Hematopoietic multipotent progenitor cell treated with erythropoietin and hydrocortisone succinate and interleukin-3 and kit ligand, for 8 days (in vitro differentiated cells): ENCODE measurements at places on chromosomes 13 and 19.

DNA sequence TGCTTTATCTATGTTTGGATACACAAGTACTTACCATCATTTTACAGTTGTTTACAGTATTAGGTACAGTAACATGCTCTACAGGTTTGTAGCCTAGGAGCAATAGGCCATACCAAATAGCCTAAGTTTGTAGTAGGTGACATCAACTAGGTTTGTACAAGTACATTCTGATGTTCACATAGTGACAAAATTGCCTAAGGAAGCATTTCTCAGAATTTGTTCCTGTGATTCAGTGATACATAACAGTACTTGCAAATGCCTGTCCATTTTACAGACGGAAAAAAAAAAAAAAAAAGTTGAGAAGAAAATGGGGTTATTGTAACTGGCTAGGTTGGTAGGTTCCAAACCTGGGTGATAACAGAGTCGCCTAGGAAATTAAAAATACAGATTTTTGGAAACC, 13.6 kb downstream of the UFM1 start:
- DNase-seq: no peak

GRCh38 chr13:51683597-51683996, 99.3 kb downstream of the WDFY2 start:
- no peak for DNase-seq

DNA sequence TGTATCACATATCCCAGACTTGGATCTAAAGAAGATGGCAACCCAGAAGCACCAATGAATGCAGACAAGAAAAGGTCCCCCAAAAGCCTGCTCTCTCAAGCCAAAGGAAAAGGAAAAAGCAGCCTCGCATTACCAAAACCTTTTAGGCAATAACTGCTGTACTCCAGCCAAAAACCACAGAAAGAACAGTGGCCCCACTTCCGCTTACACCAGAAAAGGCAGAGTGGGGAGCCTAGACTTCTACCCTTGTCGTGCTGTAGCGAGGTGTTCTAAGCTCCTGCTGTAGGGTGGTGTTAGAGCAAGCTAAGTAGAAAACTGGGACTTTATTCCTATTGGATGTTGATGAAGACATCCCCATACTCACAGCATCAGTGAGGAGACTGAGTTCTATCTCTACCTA, 244.0 kb upstream of the RXFP2 start:
- no peak for DNase-seq

- DNase-seq: peak; percentile 26
Observed at GRCh38 chr19:53824134-53824611, at the start of gene NLRP12. Gene NLRP12, minus strand, starts transcription at chr19:53824314. Its CDS starts 140 bp downstream, at chr19:53824174.

- no peak for DNase-seq
Observed at GRCh38 chr19:14826006-14826405, 9.0 kb downstream of the OR7A5 start.

- peak; percentile 79 for DNase-seq
Observed at GRCh38 chr19:48859711-48860572, 8.5 kb downstream of the PLEKHA4 start.

DNA sequence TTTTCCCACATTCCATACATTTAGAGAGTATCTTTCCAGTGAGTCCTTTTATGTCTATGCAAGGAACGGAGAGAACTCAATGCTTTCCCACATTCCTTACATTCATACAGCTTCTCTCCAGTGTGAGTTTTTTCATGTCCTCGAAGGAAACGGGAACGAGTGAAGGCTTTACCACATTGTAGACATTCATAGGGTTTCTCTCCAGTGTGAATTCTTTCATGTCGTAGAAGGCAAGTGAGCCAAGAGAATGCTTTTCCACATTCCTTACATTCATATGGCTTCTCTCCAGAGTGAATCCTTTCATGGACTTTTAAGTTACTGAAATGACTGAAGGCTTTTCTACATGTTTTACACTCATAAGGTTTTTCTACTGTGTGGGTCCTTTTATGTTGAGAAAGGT, 17.1 kb downstream of the ZNF823 start:
- no peak for DNase-seq

- DNase-seq: no peak
Observed at GRCh38 chr19:50020481-50020880, 4.7 kb downstream of the VRK3 start.

DNA sequence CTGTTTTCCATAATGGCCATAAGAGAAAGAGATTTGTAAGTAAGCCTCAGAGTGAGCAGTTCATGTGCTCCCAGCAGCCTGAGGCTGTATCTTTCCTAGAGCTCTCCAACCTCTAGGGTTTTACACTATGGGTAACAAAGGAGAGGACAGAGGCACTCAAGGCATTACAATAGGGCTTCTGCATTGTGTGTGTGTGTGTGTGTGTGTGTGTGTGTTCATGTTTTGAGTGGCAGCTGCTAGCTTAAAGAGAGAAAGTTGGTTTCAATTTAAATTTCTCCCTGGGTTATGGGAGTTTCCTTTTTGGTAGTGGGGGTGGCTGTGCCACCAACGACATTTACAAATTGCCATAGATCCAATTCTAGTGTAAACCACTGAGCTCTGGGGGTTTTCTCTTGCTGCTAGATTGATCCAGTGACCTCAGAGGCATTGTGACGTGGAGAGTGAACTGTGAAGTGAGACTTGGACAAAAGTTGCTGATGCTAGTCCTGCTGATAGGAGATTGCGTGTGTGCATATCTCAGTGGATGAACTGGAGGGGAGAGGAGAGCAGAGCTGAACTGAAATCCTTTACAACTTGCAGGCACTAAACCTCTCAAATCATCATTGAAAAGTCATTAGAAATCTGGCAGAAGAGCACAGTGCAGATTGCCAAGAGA, 67.2 kb upstream of the OLFM4 start:
- DNase-seq: no peak

DNA sequence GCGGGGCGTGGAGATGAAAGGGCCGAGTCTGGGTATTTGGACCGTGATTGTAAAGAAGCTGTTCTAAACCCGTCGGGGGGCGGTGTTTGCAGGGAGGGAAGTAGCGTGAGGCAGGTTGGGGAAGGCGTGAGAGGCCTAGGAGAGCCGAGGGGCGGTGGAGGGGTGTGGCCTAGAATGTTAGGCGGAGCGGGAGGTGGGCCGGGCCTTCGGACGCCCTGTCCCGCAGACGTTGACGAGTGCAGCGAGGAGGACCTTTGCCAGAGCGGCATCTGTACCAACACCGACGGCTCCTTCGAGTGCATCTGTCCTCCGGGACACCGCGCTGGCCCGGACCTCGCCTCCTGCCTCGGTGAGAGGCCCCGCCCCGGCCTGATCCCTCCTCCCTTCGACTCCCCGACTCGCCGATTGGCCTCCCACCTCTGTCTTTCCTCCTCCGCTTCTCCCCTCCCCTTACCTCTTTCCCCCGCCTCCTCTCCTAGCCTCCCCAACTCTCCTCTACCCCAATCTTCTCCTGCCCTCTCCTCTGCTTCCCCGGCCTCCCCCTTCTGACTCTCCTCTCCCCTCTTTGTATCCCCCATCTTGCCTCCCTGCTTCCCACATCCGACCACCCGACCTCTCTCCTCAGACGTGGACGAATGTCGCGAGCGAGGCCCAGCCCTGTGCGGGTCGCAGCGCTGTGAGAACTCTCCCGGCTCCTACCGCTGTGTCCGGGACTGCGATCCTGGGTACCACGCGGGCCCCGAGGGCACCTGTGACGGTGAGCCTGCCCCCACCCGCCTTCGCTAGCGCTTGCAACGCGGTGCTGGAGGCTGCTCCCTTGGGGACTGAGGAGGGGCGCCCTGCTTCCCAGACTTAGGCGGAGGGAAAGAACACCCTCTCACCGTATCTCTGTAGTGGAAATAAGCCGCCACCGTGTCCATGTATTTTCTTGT, 12.8 kb downstream of the LTBP4 start:
- peak; percentile 90 for DNase-seq

DNA sequence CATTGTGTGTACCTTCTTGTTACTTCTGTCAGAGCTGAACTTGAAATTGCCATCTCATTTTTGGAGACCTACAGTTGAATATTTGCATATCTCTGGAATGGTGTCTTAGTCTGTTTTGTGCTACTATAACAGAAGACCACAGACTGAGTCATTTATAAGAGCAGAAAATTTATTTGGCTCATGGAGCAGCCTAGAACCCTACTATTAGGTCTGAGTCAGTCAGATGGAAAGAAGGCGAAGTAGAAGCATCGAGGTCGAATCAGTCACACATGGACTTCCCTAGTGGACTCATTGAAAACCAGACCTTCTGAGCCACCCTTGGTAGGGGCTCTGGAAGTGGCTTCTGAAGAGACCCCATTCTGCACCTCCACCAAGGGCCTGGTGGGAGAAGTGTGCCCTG, 33.9 kb upstream of the TPT1 start:
- no peak for DNase-seq

GRCh38 chr13:25776722-25777121, 275.1 kb downstream of the SHISA2 start:
- DNase-seq: peak; percentile 37

- no peak for DNase-seq
Observed at GRCh38 chr13:23445794-23446193, 12.3 kb upstream of the SACS start.

DNA sequence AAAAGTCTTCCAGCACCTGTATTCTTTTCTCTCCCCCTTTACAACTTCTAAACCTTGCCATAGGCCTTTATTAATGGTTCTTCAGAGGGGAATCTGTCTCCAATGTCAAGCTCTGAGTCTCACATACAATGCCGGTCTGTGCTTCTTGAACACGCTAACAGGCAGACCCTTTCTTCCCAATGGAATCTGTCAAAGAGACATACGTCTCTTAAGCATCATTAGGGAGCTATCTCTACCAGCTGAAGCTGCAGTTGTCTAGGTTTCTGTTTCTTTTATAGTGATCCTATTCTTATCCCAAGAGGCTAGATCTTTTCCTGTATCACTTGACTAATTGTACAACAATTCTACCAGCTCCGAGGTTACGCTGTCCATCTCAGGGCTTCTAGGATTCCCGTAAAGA, 560.8 kb upstream of the NBEA start:
- DNase-seq: no peak

DNA sequence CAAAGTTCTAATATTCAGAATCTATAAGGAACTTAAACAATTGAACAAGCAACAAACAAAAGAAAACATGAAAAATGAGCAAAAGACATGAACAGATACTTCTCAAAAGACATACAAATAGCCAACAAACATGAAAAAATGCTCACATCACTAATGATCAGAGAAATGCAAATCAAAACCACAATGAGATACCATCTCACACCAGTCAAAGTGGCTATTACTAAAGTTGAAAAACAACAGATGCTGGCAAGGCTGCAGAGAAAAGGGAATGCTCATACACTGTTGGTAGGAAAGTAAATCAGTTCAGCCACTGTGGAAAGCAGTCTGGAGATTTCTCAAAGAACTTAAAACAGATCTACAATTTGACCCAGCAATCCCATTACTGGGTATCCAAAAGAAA, 74.3 kb downstream of the CRYL1 start:
- DNase-seq: no peak

- no peak for DNase-seq
Observed at GRCh38 chr19:1388637-1389026, 4.9 kb downstream of the NDUFS7 start.

GRCh38 chr13:68708336-68708908, 1399.2 kb upstream of the ATXN8OS start:
- DNase-seq: no peak

DNA sequence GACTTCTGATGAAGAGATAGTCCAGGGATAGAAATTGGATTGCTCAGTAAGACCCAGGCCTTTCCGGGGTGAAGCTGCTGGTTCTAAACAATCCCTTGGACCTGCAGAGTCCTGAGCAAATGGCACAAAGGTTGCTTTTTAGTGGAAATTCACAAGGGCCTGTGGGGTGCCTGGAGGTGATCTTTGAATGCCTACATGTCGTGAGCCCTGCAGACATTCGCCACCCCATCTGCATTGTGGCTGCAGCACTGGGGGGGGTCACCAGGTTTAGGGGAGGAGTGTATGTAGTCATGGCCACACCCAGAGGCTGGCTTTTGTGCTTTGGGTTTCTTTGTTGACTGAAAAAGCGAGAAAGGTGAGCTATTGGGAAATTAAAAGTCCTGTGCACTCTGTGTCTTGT, 41.4 kb downstream of the SLC7A9 start:
- DNase-seq: no peak

- peak; percentile 43 for DNase-seq
Observed at GRCh38 chr13:29733147-29733611, 117.2 kb downstream of the UBL3 start.

DNA sequence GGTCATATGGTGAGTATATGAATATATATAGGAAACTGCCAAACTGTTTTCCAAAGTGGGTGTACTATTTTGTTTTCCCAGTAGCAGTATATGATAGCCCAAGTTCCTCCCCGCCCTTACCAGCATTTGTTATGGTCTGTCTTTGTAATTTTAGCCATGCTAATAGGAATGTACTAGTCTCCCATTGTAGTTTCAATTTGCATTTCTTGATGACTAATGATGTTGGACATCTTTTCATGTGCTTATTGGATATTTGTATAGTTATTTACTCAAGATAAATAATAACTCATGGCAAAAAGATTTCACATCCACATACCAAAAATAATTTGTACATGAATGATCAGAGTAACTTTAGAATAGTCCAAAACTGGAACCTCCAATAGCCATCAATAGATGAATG, 75.3 kb upstream of the SERP2 start:
- DNase-seq: no peak

- no peak for DNase-seq
Observed at GRCh38 chr19:7983995-7984837, 21.2 kb downstream of the ELAVL1 start.

DNA sequence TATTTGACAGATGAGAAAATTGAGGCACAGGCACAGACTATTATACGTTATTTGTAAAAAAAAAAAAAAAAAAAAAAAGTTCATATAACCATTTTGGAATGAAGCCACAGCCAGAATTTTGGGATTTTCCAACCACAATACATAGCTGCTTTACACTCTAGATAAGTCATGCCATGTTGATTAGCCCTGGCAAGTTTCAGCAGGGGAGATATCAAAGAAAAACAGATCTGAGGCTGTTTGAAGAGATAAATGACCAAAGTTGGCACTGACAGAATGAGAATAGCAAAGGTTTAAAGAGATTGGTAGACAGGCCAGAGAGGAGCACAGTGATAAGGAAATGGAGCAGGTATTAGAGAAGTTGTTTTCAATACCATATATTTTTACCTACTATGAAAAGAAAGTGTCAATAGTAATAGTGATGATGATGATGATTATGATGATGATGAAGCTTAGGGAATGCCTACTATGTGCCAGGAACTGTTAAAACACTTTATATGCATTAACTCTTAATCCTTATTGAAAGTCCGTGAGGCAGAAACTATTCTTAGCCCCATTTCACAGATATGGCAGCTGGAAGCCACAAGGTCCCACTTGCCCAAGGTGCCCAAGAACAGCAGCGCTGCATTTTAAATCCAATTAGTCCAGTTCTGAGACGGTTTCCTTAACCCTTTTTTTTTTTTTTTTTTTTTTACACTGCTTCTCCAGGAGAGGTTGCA, 105.5 kb downstream of the MBNL2 start:
- DNase-seq: peak; percentile 99

DNA sequence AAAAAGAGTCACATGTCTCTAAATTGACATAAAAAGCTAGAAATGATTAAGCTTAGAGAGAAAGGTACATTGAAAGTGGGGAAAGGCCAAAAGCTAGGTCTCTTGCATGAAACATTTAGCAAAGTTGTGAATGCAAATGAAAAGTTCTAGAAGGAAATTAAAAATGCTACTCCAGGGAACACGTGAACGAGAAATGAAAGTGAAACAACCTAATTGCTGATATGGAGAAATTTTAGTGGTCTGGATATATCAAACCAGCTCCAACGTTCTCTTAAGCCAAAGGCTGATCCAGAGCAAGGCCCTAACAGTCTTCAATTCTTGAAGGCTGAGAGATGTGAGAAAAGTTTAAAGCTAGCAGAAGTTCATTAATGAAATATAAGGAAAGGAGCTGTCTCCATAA, 419.8 kb downstream of the SLITRK6 start:
- no peak for DNase-seq

GRCh38 chr13:25659091-25659795, 287.5 kb downstream of the ATP8A2 start:
- no peak for DNase-seq

- DNase-seq: no peak
Observed at GRCh38 chr13:34357435-34358232, 539.7 kb downstream of the RFC3 start.
